ENCODE measurements at places on chromosomes 6 and 20.
A peak's percentile ranks its signal among the peaks of the same experiment; 100 is the strongest.

- DNase-seq = no peak
Measured at GRCh38 chr6:54094786-54095185, 16.5 kb upstream of the MLIP start.

DNA sequence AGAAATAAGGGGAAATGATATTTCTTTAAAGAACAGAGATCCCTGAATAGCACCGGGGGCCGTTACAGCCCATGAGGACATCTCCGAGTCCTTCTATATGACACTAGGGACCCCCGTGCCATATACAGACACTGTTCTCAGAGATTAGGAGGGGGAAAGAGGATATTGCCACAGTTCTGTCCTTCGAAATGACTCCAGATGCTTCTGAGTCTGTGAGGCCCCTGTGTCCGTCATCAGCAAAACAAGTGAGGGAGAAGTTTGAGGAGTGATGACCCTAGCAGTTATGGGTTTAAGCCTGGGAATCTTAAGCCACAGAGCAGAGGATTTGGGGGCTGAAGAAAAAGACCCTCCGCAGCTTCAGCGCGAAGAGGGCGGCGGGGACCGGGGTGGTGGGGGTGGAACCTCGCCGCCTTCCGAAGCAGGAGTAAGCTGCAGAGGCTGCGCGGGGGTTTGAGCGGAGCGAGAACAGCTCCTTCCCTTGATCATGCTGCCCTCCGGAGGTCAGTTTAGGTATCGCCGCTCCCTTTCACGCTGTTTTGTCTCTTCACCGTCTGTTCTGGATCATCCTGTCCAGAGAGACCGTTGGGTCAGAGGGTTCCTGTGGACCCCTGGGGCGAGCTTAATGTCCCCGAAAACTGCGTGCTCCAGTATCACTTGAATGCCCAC is 23.6 kb downstream of the VPS52 start:
- DNase-seq = peak; percentile 83

- DNase-seq = no peak
Measured at GRCh38 chr6:157893238-157893637, 70.2 kb downstream of the SNX9 start.

- DNase-seq = no peak
Measured at GRCh38 chr6:157258878-157259277, 64.4 kb downstream of the TMEM242 start.

DNA sequence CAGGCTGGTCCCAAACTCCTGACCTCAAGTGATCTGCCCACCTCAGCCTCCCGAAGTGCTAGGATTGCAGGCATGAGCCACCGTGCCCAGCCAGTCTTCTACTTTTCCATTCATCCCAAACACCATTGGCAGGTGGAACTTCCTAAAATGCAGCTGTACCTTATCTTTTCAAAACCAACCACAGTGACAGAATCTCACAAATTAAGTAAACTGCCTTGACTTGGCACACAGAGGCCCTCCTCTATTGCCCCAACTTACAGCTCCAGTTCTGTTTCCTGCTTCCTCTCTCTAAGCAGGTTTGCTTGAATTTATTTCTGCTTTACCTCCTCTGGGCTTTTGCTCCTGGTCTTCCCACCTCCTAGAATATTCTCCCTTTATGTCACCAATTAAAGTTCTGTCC is 7.6 kb downstream of the MYB start:
- DNase-seq = no peak

DNA sequence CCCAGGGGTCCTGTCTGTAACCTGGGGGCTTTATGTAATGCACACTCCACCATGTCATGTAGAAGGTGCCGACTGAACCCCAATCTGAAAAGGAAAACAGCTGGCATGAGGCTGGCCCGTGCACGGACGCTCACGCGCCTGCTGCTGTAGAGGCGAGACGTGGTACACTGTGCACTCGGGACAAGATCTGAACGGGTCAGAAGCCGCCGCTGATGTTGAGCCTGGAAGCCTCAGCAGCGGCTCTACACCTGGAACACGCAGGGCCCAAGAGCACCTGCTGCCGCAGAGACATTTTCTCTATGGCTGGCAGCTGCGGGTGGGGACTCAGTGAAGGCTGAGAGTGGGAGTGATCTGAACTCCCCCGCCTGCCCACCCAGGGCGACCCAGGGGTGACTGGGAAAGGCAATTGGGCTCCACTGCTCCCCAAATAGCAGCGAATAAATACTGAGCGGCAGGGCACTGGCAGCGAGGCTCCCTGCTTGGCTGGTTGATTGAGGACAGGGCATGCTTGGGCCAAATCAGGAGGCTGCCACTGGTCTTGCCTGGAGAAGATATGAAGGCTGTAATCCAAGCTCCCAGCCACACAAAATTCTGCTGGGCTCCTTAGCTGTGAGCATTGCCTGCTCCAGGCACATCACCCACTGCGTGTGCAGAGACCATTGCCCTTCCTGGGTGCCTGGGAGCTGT is 2.5 kb upstream of the OGFR start:
- DNase-seq = no peak

GRCh38 chr6:33578588-33579011 is 1.5 kb downstream of the BAK1 start:
- no peak for DNase-seq

- peak; percentile 74 for DNase-seq
Measured at GRCh38 chr20:44572551-44573500, 9.6 kb upstream of the PKIG start.

GRCh38 chr6:87633851-87634250 is 43.9 kb downstream of the ORC3 start:
- no peak for DNase-seq

- no peak for DNase-seq
Measured at GRCh38 chr6:13987400-13987865, 62.7 kb downstream of the RNF182 start.

DNA sequence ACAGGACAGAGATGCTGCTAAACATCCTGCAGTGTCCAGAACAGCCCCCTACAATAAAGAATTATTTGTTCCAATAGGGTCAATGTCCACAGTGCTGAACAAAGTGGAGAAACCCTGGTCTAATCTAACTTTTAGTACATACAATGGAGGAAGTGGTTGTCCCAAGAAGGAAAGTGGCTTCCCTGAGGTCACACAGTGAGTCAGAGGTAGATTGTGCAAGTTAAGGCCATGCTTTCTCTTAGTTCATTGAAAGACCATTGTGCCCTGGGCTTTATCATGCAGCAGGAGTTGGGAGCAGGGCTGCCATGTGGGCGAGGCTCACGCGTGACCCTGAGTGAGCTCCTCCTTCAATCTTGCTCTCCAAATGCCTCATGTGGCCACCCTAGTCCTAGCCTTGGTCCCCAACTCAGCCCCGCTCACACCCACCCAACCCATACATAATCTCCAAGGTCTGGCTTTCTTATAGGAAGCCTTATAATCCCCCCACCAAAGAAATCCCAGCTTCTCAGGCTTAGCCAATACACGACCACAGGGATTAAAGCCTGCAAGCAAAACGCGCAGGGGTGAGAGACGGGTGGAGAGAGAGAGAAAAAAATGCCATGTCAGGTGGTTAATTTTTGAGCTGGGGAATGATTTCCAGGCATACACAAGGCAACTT is 19.9 kb downstream of the SLC13A3 start:
- DNase-seq = no peak

GRCh38 chr6:87139236-87139635 is 16.1 kb upstream of the ZNF292 start:
- peak; percentile 55 for DNase-seq

DNA sequence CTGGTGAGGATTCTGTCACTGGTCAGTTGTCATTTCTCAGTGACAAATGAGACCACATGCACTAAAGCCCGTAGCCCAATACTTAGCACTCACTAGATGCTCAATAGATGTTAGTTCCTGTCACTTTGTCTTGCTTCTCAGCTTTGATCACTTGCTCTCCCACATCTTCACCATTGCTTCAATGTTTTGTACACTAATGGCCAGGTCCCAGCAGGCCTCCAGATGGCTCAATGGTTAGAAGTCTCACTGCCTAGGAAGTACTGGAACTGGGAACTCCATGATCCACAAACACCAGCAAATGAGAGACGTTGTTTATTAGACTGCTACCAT is 502.8 kb upstream of the JARID2 start:
- DNase-seq = no peak

GRCh38 chr20:3430376-3431069 is 23.1 kb upstream of the DNAAF9 start:
- DNase-seq = no peak

DNA sequence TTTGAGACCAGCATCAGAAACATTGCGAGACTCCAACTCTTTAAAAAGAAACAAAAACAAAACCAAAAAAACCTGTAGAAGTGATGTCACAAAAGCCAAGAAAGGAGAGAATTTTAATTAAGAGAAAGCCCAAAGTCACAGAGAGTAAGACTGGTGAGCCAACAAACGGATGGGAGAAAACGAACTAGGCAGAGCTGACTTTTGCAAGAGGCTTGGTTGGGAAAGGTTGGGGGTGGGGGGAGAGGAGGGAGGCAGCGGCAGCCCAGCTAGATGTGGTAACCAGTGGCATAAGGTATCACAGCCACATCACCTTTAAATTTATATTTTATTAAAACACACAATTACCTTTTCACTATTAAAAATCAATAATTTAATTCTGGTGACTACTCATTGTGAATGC is 23.5 kb downstream of the NOL7 start:
- DNase-seq = no peak

- DNase-seq = no peak
Measured at GRCh38 chr20:50141811-50142561, 11.5 kb downstream of the PEDS1 start.

Data from astrocyte of the spinal cord (primary cell).